ENCODE measurements at places on chromosomes 5 and 9.

- DNase-seq: no peak
Measured at GRCh38 chr9:106107716-106108115, 413.4 kb downstream of the TMEM38B start.

DNA sequence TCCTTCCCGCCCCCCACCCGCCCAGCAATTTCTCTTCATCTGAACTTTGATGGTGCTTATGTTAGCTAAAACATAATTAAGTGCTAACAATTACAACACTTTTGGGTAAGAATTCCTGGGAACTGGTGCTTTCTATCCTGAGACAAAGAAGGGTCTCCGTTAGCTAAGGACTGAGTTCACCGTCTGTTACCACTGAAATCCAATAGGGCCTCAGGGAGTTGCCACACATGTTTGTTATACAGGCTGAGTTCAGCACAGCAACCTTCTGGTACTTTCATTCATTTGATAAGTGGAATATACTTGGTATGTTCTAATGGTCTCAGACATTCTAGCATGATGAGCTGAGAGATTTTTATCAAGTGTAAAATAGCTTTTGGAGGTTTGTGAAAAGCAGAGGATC is 437.9 kb downstream of the EFNA5 start:
- DNase-seq: no peak

GRCh38 chr9:135857371-135857786 is 50.0 kb downstream of the CAMSAP1 start:
- no peak for DNase-seq

DNA sequence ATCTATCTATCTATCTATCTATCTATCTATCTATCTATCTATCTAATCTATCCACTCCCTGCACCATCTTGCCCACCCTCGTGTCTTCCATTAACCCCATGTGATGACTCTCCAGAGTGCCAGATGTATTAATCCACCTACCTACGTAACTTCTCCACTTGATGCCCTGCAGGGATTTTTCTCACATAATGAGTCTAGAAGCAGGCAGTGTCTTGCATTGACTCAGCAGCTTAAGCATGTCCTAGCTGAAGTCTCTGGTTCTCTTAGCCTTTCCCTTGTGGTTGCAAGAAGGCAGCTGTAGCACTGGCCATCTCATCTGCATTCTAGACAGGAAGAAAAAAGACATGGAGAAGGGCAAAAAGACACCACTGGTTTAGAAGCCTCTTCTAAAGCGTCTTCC is 96.7 kb upstream of the ALDH1B1 start:
- no peak for DNase-seq

- DNase-seq: no peak
Measured at GRCh38 chr9:22216730-22217172, 207.6 kb upstream of the CDKN2B start.

GRCh38 chr5:88606173-88606572 is 276.8 kb downstream of the MEF2C start:
- no peak for DNase-seq

DNA sequence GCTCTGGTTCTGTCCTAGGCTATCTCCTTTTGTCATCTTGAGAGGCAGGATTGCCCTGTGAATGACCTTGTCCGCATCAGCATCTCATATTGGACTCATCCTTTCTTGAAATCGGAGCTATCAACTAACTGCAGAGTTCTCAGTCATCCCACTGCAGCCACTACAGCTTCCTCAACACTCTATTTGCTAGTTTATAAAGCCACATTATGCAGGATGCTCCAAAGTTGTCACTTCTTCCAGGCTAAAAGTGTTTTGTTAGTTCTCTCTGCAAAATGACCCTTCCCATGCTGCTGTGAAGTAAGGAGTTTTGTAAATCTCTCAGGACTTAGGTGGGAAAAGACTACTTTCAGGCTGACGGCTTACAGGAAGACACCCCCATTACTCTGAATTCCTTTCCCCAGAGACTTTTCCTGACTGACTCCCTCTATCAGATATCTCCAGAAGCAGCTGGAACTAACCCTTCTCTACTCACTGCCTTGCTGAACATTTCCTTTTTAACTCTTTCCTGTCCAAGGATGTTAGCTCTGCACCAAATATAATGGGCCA is 257.6 kb downstream of the NFIB start:
- no peak for DNase-seq

GRCh38 chr5:137761566-137761965 is 7.4 kb upstream of the HNRNPA0 start:
- no peak for DNase-seq
